ENCODE measurements at places on chromosomes 2 and 18. TPM values are rescaled to one million over a fixed set of nuclear protein-coding genes. Genes with fewer than 3 reads are reported as not detected.

Gene B4GALT6
- 1.2 TPM for total RNA-seq

Gene COL3A1
- 508 TPM for total RNA-seq

DNA sequence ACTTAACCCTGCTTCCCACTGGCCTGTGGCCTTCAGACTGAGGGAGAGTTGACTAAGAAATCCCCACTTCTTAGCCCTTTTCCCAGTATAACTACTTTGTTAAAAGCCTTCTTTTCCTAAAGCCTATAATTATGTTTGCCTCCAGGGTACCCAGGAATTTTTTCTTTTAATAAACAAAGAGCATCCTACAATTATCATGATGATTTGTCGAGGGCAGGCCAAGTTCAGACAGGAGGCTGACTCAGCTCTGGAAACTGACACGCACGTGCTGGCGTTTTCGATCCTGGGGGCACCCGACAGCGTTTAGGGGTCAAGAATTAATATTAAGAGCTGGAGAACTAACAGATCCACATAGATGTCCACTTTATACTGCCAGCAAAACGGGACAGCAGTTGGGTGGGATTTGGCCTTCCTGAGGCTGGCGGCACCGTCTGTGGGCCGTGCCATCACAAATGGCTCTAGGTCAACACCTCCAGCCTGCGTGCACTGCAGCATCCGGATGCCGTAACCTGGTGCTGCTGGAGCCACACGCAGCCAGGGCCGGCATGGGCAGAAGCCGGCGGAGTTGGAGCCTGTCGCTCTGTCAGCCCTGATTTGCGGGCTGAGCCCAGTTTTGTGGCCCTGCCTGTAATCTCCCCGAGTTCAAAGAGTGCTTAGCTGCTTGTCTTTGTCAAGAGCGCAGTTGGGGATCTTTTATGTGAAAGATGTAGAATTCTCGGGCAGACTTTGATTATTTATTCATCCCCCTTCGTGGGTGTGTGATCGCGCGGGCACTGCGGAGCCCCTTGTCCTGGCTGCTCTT is 191.0 kb downstream of the GLI2 start:
- no peak for DNase-seq

DNA sequence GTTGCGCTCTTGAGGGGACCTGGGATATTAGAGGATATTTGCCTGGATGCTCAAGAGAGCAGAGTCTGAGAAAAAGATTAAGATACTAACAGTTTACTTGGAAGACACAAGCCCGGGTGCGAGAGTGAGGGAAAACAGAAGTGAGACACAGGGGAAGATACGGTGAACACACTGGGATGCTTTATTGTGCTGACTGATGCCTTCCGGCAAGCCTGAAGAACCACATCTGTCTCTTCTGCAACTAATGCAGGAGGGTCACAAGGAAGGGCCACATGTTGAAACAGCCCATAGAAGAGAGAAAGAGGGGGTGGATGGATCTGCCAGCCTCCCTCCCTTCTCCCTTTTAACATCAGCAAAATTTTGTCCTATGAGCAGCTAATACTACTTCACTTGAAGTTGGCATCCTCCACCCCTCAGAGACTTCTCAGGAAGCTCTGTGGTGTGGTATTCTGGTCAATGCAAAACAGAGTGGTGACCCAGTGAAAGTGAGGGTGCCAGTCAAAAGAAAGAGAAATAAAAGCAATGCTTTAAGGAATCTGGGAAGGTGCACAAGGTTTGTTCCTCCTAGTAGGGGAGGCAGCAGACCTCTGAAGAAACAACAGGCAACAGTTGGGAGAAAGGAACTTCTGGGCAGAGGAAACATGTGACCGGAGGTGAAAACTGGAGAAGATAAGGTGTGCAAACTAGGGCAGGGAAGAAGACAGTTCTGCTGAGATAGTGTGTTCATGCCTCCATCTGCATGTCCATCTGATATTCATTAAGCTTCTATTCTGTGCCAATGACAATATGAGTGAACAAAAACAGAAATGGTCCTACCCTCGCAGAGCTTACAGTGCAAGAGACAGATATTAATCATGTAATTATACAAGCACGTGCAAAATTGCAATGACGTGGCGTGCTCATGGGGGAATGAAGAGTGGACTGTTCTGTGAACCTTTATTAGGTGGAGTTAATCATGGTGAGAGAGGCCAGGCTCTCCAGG is 107.1 kb downstream of the LYPD6B start:
- no peak for DNase-seq

Gene SLC23A3
- total RNA-seq: 0.33 TPM

DNA sequence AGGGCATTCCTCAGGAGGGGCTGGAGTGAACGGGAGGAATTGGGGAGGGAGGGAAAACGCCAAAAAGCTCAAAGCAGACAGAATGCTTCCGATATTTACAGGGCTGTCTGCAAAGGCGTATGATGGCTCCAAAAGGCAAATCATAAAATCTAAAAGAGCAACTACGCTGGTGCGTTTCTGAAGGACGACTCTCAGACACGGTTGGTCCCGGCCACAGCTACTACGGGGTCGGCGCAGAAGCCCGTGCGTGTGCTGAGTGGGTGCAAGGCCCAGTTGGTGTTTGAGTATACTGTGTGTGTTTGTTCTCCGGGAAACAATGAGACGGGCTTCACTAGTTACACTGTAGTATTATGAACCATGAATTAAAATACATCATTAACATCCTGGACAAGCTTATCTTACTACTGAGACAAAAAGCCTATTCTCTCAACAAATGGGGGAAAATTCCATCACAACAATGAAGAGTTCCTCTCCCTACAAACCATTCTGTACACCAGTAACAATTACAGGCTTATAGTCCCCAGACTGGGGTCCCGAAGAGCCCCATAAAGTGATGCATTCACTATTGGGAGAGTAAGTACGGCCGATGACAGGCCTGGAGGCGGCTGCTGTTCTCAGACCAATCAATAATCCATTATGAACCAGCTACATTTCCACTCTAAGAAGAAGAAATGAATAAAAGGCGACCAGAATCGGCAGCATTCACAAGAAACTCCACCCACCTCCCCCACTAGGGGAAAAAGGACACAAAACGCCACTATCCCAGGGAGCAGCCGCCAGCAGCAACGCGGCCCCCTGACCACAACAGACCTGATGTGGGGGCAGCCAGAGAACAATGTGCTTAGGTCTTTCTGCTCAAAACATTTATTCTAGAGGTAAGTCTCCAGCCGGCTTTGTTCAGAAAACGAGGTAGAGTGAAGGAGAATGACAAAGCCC is 43.4 kb downstream of the ZNF516 start:
- DNase-seq: peak; percentile 50

Gene DLGAP1
- total RNA-seq: 3.0 TPM

Gene HOXD3
- not detected for total RNA-seq

GRCh38 chr2:20806286-20806685 is 16.6 kb downstream of the LDAH start:
- DNase-seq: no peak

DNA sequence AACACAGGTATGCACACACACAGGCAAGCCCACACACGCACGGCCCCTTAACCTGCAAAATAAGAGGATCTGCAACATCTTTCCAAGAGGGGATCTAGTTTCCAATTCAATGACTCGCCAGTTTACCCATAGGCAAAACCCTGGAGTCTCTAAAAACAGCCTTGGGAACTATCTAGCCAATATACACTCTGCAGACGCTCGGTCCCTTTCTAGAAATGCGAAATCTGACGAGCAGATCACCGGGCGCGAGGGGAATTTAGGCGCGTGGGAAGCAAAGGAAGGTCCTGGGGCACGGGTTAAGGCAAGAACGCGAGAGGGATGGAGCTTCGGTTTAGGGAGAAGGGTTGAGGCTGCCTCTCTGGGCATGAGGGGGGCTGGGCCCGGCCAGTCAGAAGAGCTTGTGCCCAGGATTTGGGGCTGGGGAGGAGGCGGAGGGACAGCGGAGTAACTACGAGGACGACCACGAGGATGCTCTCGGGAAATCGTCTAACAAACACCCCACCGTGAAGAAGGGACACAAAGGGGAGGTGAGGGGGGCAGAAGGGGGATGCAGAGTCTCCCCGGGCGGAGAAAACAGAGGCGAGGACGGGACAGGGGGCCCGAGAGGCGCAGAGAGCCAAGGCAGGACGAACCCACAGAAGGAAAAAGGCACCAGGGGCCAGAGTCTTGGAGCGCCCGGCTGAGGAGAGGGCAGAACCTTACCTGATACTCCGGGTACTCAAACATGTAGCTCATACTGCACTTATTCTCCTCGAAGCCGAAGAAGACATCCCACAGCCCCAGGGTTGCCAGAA is 542 bp downstream of the PGAP1 start:
- peak; percentile 33 for DNase-seq

- DNase-seq: no peak
Measured at GRCh38 chr18:11817229-11817628, 34.0 kb upstream of the CHMP1B start.

Gene CCNT2
- 30.6 TPM for total RNA-seq

GRCh38 chr18:42765302-42765701 is 350.2 kb downstream of the RIT2 start:
- no peak for DNase-seq

Data from upper lobe of left lung (tissue), 6 donors.